Activated CD4-positive, CD25-positive, alpha-beta regulatory T cell treated with anti-CD3 and anti-CD28 coated beads, Interleukin-2, amount 50 U/mL, for 16 hours (primary cell): ENCODE measurements at places on chromosomes 11 and 22.

GRCh38 chr11:65445101-65445603 is 22.6 kb downstream of the NEAT1 start:
- DNase-seq, result no peak

DNA sequence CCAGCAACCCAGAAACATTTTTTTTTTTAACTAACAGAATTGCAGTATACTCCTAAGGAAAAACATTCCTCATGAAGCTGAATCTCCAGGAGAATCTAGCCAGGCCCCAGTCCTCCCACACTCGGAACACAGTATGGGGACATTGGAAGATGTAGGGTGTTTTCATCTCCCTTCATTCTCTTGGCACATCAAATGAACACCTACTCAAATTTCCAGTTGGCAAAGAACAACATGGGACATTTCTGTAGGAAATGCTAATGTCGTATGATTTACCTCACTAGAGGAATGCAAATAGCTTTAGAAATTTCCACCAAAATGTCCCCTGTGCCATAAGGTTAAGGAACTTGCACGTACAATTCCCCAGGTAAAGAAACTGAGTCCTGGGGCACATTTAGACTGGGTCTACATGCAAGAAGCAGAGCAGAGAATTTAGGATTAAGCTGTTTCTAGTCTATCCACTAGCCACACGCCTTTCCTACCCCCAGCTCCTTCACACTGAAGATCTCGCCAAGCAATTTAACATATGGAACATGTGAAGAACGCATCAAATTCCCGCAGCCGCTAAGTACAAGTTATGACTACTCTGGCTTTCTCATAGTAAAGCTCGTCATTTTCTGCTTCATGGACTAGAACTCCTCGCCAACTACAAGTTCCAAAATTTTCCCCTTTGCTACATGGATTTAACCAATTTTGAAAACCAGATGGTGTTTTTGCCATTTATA is 2.9 kb upstream of the CADM1 start:
- no peak for DNase-seq

GRCh38 chr11:111388842-111389241 is 9.8 kb upstream of the POU2AF1 start:
- no peak for DNase-seq

DNA sequence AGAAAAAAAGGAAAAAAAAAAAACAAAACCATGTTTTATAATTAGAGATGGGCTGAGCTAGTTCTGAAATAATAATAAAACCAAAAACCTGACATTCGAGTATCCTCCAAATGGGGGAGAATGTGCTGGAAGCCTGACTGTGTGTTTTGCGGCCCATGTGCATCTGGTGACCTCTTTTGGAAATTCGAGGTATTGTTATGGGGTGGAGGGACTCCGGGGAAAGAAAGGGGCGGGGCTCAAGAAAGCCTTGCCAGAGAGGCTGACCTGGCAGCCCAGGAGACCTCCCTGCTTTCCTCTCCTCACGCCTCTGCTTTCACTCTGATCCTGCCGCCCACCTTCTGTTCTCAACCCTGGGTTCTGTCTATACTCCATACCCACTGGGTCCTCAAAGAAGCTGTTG is 72.9 kb downstream of the CTTN start:
- DNase-seq, result no peak

DNA sequence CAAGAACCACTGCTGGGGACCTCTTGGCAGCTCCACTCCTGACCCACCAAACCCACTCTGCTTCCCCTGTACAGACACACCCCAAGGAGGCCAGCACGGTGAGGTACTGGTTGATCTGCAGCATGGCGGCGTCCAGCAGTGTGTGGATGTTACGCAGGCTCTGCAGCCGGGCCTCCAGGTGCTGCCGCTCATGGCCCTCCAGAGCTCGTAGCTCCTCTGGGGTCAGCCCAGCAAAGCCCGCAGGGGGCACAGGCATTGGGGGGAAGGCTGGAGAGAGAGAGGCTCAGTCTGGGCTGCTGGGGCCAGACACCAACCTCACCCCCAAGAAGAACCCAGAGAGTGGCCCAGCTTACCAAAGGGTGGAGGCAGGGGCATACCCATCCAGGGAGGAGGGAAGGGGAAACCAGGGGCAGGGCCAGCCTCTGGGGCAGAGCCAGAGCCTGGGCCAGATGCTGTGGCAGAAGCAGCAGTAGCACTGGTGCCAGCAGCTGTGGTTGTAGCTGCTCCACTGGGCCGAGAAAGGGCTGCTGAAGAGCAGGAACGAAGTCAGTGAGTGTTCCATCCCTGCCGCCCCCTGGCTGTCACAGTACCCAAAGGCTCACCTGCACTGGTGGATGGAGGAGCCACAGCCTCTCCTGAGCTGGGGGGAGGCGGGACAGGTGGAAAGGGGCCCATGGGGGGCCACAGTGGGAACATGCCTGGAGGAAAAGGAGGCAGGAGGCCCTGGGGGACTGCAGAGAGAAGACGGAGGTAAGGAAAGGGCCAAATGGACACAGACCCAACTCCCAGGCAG is 4.5 kb downstream of the SYVN1 start:
- no peak for DNase-seq

DNA sequence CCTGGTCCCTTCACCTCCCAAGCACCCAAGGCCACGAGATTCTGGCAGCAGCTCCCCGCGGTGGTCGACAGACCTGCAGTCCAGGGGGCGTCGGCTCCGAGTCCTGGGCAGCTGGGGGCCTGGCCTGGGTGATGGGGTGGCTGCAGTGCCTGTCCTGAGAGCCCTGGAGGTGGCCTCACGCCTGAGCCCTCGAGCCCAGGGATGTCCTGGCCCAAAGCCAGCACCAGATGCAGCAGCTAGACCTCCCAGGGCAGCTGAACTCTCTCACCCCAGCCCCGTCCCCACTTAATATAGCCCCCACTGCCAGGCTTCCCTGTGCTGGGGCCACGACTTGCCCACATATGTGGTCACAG is 6.6 kb downstream of the LMNTD2 start:
- no peak for DNase-seq

DNA sequence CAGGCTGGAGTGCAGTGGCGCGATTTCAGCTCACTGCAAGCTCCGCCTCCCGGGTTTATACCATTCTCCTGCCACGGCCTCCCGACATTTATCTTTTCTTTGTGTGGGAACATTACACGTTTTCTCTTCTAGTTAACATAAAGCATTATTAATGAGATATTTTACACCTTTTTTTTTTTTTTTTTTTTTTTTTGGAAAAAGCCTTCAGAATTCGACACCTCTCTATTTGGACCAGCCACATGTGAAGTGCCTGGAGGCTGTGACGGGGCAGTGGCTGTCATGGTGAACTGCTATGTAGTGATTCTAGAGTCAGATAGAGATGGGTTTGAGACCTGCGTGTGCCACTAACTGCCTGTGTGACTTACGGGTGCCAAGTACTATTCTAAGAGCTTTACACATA is 64.3 kb downstream of the SMIM38 start:
- DNase-seq, result no peak

- DNase-seq, result no peak
Measured at GRCh38 chr11:130487924-130488815, 39.7 kb downstream of the ADAMTS15 start.

GRCh38 chr11:85709941-85710702 is 24.1 kb upstream of the CCDC89 start:
- no peak for DNase-seq

- no peak for DNase-seq
Measured at GRCh38 chr11:68940651-68941323, 37.1 kb downstream of the IGHMBP2 start.

- DNase-seq, result no peak
Measured at GRCh38 chr11:113204280-113204679, 110.1 kb upstream of the TTC12 start.

GRCh38 chr11:74490941-74491340 is 2.6 kb downstream of the LIPT2 start:
- DNase-seq, result no peak

GRCh38 chr11:117130879-117131278 is 13.2 kb upstream of the PAFAH1B2 start:
- no peak for DNase-seq

DNA sequence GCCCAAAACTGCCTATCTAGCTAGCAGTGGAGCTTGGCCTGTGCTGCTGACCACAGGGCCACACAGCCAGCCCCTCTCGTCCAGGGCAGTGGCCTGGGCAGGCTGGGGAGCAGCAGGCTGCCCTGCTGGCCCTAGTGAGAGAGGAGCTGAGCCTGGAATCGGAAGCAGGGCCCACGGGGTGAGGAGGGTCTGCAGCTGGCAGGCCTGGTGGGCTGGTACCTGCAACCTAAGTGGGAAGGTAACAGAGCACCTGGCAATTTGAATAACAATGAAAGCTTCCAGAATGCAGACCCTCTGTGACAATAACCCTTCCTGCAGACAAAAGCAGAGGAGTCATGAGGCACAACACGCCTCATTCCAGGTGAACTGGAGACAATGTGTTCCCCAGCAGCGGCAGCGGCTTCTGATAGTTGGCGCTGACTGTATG is 31.8 kb upstream of the RFPL3 start:
- no peak for DNase-seq

GRCh38 chr11:120354068-120354467 is 17.9 kb downstream of the ARHGEF12 start:
- no peak for DNase-seq

- DNase-seq, result no peak
Measured at GRCh38 chr22:49752598-49753091, 75.0 kb downstream of the BRD1 start.

DNA sequence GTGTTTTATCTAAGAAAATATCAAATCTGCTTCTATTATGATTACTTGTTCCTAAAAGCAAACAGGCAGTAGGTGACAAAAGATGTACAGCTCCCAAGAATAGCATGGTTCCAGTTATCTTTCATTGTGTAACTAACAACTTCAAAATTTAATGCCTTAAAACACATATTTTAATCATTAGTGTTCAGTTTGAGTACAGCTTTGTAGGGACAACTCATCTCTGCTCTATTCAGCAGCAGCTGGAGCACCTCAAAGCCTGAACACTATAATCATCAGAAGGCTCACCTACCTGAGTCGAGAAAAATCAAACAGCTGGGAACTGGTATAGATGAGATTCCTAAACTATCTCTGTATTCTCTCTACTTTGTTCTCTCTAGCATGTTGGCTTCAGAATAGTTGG is 24.3 kb upstream of the OR5B12 start:
- DNase-seq, result no peak

GRCh38 chr11:407651-408123 is 7.1 kb downstream of the SIGIRR start:
- no peak for DNase-seq

DNA sequence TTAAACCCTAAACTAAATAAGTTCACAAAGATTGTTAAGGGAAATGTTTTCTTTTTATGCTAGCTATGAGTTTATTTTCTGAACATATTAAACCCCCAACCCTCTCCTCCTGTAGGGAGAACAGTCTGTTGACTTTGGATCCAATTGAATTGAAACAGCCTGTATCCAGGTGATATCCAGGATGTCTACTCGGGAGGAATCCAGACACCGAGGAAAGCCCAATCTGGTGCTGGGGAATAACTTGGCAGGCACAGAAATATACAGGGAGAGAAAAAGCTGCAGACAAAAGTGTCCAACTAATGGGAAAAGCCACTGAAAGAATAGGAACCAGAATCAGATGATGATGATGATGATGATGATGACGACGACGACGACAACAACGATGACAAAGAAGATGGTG is 93.9 kb upstream of the API5 start:
- no peak for DNase-seq

GRCh38 chr11:6604790-6605189 is 1.2 kb downstream of the ILK start:
- DNase-seq, result no peak

DNA sequence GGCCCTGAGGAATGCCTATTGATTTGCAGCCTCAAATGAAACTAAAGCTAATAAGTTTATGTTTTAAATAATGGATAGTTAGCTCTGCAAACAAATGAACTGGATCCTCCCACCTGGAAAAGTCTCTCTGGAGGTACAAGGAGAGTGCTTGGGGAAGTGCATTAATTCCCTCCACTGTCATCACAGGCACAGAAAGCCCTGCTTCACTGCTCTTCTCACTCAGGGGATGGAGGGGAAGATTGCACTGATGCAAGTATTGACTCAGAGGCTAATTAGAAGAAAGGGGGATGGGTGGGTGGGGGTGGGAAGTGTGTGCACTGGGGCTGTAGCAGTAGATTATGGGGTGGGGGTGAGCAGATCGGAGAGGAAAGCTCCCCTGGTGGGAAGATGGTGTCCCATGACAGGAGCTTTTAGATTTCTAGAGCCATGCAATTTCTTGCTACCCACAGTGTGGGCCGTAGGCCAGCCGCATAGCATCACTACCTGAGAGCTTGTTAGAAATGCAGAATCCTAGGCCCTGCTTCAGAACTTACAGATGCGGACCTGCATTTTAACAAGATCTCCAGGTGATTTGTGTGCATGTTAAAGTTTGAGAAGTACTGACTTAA is 163.9 kb downstream of the HIPK3 start:
- no peak for DNase-seq

- no peak for DNase-seq
Measured at GRCh38 chr22:22872722-22873708, 14.6 kb upstream of the IGLL5 start.

DNA sequence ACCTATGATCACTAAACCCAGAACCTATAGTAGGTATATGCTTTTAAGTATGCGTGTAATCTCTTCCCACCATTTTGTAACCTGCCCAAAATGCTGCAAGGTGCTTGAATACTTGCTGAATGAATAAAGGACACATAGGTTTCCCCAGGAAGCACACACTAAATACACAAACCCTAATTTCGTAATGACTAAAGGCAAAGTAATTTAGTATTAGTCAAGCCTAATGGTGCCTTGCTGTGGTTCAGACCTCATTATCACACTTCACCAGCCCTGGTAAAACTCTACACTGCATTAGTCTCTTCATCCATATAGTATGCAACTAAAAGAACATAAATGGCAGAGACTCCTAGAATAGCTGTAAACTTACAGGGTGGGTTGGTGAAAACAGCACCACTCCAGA is 289.0 kb upstream of the PITPNB start:
- no peak for DNase-seq

GRCh38 chr22:23200898-23201297 is 20.6 kb downstream of the BCR start:
- no peak for DNase-seq

DNA sequence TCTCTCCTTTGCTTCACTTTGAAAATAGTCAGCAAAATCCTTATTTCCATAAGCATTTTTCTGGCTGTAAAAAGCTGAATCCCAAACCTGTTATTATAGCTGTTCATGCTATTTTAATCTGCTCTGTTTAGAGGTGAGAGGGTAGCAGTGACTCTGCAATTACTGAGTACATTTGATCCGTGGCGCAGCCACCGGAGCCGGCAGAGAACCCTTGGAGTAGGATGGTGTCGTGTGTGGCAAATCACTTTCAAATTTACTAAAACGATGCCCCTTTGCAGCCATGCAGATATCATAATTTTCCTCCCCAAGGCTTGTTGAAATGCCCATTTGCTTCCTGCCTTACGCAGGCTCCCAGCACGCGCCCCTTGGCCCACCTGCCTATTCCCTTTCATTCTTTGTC is 69.6 kb downstream of the ZBTB16 start:
- no peak for DNase-seq

DNA sequence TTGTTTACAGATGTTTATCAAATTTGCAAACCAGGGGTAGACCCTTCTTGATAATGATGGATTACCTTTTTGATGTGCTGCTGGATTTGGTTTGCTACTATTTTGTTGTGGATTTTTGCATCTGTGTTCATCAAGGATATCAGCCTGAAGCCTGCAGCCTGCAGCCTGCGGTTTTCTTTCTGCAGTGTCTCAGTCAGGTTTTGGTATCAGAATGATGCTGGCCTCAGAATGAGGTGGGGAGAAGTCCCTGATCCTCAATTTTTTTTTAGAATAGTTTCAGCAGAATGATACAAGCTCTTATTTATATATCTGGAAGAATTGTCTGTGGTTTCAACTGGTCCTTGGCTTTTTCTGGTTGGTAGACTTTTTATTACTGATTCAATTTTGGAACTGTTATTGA is 19.7 kb upstream of the RAB38 start:
- no peak for DNase-seq

GRCh38 chr11:28296426-28296825 is 188.2 kb downstream of the METTL15 start:
- DNase-seq, result no peak
